ENCODE measurements at places on chromosomes 4 and X.

DNA sequence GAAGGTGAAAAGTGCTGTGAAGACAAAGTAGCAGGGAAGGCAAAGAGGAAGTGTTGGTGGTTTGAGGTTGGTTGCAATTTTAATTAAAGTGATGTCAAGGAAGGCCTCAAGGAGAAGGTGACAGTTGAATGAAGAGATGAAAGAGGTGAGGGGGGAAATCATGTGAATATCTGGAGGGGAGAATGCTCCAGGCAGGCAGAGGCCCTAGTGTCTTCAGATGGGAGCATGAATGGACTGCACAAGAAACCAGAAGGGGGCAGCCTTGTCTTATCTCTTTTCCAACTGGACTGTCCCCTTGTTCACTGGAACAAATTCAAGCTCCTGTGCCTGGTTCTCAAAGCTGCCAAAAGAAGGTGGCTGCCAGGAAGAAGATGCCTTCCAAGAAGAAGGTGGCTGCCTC lies 68.4 kb downstream of the MAOB start:
- peak; percentile 45 for DNase-seq

- DNase-seq = no peak
Observed at GRCh38 chrX:119041175-119041574, 31.6 kb upstream of the CT47C1 start.

GRCh38 chr4:178976861-178977260 lies 1534.6 kb upstream of the AGA start:
- DNase-seq = no peak

- DNase-seq = peak; percentile 9
Observed at GRCh38 chrX:109839694-109840567, 106.9 kb upstream of the ACSL4 start.

DNA sequence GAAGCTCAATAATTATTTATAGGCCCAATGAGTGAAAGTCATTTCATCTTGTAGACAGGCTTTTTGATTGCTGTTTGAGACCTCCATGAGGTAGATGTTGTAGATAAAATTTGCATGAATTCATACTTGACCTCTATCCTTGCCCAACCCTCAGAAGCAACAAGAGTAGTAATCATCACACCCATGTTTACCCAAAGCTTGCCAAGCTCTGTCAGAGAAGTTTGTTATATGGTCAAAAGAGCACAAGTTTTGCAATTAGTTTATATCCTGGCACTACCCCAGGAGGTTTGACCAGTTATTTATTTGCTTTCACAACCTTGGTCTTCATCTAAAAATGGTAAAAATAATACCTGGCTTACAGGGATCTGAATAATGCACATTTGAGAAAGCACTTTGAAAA lies 20.7 kb downstream of the ADH7 start:
- DNase-seq = no peak

GRCh38 chr4:113784497-113785250 lies 23.1 kb upstream of the CAMK2D start:
- DNase-seq = no peak

DNA sequence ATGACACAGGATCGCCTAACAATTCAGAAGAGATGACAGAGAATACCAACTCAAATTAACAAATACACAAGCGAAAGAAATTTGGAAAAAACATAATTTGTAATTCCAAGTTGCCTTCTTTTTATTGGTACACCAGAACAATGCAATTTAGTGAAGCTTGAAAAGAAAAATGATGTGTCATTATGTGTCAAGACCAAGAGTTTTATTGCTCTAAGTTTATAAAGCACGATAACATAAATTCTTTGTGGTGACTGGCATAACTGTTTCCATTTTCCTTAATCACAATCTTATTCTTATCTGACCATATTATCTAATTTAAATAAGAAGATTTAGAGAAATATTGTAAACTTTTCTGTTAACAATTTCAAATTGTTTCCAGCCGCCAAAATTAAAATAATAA lies 273.2 kb upstream of the TECRL start:
- DNase-seq = no peak

DNA sequence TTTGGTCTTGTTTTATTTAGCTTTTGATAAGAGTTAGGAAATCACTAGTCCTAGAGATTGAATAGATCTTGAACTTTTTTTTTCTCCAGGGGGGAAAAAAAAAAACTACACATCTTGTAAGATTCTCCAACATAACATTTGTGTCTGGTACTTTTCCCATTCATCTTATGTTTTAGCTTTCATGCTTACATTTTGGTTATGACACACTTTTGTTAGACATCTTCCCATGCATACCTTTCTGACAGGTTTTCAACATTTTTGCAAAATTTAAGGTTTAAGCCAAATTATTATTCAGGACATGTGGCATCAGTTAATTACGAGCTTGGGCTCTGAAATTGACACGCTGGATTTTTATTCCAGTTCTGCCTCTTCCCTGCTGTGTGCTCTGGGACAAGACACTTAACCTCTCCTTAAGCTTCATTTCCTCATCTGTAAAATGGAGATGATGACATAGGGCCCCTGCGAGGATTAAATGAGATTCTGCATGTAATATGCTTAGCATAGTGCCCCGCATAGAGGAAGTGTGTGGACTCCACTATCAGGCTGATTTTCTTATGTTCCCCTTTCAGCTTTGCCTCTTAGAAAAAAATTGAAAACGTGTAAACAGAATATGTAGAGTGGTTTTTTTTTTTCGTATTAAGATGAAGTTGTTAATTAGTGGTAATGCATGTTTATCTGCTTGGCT lies 5.3 kb downstream of the KIT start:
- DNase-seq = peak; percentile 3

GRCh38 chr4:53608242-53608641 lies 17.0 kb upstream of the LNX1 start:
- no peak for DNase-seq

- no peak for DNase-seq
Observed at GRCh38 chr4:38734911-38735310, 47.9 kb downstream of the TLR10 start.

- no peak for DNase-seq
Observed at GRCh38 chr4:13432453-13432852, 51.7 kb downstream of the RAB28 start.

DNA sequence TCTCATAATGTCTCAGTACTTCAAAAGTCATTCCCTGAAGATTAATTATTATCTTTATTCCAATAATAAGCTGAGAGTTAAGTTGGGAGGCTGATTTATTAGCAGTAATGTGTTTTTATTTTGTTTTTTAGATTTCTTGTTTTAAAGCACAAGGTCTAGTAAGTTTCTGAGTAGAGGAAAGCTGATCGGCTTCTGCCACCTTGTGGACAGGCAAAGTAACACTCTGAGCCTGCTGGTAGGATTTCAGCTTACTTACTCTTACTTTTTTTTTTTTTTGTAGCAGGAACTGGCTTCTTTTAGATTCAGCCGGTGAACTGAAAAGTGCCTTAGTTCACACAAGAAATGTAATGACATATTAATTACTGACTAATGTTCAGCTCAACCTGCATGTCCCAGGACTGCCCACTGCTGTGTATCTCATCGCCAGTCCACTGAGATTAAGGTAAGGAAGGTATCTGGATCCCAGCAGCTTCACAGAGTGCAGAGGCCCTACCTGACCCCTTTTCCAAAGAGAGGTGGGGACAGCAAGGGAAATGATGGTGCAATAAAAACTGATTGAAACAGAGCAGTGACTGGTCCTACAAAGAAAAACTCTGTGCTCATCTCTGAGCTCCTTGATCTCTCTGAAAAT lies 126.5 kb downstream of the ADGRA3 start:
- DNase-seq = peak; percentile 27

DNA sequence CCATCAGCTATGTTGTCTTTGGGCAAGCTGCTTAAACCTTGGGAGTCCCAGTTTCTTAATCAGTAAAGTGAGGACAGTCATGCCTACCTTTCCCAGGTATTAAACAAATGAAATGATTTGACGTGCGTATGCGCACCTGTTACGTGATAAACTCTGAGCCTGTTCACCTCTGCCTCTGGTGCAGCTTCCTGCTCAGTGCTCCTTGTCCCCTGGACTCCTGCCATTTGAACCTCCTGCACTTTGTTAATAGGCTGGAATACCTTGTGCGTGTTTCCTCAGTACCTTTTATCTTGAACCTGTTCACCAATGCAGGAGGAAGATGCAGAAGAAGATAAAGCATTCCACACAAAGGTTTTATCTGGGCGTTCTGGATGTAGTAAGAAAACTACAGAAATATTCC lies 211.9 kb downstream of the CEP135 start:
- DNase-seq = no peak

DNA sequence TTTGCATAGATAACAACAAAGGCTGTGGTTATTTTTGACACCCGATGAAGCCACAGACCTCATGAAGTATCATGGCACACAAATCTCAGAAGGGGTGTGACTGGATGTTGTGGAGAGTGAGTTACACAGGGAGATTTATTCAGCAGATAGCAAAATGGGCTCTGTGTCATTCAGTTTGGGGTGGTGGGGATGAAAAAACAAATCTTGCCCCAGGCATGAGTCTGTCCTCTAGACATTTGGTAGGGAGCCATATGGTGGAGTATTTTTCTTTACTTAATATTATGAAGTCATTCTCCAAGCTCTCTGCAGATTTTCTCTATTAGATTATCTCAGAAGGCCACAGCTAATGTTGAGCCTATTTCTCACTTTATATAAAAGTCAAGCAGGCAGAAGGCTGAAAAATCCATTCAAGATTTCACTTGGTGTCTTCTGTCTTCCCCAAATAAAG lies 277.1 kb upstream of the TENM3 start:
- no peak for DNase-seq

DNA sequence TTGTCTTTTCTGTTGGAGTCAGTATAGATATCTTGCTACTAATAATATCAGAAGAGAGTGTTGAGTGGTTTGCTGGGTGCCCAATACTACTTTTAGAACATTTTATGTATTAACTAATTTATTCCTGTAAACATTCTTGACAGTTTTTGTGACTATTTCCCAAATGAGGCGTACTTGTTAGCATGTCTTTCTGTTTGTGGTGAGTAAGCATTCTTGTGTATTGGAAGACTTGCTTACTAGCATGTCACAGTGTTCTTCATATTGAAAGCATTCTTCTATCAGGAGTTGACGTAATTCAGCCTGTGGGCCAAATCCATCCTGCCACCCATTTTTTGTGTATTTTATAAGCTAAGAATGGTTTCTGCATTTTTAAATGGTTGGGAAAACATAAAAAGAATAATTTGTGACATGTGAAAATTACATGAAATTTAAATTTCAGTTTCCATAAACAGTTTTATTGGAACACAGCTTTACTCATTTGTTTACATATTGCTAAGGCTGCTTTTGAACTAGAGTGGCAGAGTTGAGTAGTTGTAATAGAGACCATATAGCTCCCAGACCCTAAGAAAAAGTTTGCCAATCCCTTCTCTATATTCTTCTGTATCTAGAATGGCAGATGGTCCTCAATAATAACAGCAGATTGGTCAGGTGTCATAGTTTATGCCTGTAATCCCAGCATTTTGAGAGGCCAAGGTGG lies 20.4 kb downstream of the REPS2 start:
- DNase-seq = no peak

DNA sequence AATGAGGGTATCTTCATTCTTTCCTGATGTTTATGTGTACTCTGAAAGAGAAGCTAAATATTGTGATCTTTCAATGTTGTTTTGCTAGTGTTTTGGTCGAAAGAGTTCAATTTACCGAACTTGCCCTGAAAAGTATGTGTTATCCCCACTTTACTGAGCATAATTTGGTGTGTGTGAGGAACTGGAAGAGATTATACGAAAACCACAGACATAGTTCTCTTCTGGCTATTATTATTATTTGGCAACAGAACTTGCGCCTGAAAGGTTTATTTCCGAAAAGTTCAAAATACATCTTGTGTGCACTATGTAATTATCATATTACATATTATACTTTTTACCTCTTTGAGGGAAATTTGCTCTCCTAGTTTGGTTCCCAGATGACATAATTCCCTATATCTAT lies 232.5 kb upstream of the INTU start:
- no peak for DNase-seq

GRCh38 chrX:134747006-134747405 lies 88.7 kb upstream of the PLAC1 start:
- no peak for DNase-seq

DNA sequence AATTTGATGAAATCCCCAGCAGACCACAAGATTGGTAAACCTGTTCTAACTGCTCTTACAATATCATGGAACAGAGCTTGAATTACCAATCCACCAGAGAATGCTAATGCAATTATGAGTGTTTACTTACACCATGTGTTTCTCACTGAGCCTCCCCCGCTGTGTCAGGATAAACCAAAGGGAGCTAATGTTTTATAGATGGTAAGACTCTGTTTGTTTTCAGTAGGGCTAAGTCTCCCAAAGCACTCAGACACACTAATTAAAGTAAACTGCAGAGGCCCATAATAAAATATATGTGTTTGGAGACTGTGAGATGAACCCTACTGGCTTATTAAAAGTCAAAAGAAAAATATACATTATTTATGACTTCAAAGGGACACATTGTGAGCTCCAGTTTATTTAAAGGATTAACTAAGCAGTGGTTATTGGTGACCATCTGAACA lies 261.7 kb upstream of the FAM241A start:
- DNase-seq = no peak

GRCh38 chrX:150362599-150363481 lies at the start of gene MAMLD1:
TSS of gene MAMLD1 (plus strand) at chrX:150363317. CDS start at chrX:150445517, 82,200 bp downstream.
- peak; percentile 47 for DNase-seq

- DNase-seq = no peak
Observed at GRCh38 chrX:67784712-67785111, 240.9 kb downstream of the AR start.

GRCh38 chr4:15233626-15234025 lies 194.2 kb upstream of the C1QTNF7 start:
- no peak for DNase-seq
